ENCODE measurements at places on chromosomes 2 and 18. TPM values are rescaled to one million over a fixed set of nuclear protein-coding genes. Genes with fewer than 3 reads are reported as not detected.

The TTC39C gene
- 39.3 TPM for polyA plus RNA-seq

The L3MBTL4 gene
- polyA plus RNA-seq = not detected

DNA sequence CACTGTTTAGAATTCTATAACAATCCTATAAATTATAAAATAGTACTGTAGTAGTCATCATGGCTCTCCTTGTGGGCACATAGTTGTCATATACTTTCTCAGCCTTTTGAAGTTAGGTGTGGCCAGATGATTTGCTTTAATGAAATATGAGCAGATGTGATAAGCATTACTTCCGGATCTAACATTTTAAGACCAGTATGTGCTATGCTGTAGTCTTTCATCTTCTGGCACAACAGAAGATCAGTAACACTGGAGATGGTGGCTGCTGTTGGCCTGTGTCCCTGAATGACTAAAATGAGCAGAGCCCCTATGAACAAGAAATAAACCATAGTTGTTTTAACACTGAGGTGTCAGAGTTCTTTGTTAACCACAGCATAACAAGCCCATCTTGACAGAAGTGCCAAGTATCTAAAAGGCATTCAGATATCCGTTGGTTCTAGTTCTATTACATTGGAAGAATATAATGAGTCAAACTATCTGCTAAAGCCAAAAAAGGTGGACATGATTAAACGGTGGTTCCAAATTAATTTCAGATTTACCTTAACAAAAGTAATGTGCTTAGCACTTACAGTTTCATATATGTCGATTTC is 6.3 kb downstream of the MEX3C start:
- peak; percentile 15 for DNase-seq

The AAK1 gene
- polyA plus RNA-seq = 106 TPM

The HRH4 gene
- not detected for polyA plus RNA-seq

GRCh38 chr18:50446629-50447028 is 71.8 kb downstream of the SKA1 start:
- no peak for DNase-seq

- no peak for DNase-seq
These were observed 4.7 kb upstream of the STAT1 start for GRCh38 chr2:191018643-191019119.

The RPE gene
- polyA plus RNA-seq = 17.4 TPM
